ENCODE measurements at places on chromosomes 11 and 22.

DNA sequence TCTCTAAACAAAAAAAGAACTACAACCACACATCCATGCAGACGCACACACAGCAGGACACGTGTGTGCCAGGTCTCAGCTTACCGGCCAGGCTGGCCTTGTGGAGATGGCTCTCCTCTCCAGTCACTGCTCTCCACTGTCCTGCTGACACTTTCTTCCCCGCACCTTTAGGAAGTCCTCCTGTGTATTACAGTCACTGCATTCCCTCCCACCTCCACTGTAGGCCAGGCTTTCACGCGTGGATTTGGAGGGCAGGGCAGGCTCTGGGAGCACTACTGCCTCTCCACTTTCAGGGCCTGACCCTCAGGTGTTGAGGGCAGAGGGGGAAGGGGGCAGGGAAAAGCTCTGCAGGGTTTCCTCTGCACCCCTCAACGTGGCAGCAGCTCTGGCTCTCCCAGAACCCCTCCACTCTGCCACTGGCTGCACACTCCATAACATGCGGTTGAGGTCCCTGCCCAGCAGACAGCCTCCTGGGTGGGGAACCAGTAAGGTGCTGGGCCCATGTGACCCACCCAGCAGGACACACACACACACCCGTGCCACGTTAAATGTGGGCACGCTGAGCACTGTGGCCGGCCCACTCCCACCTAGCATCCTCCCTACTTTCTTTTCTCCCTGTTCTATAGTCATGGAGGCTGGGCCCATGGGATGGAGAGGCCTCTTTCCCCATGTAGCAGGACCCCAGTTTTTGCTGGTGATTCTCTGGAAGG is 107.0 kb upstream of the PITPNB start:
- no peak for DNase-seq

GRCh38 chr22:46947516-46948257 is 185.2 kb downstream of the TBC1D22A start:
- DNase-seq: no peak

GRCh38 chr11:126830216-126830806 is 170.3 kb downstream of the KIRREL3 start:
- DNase-seq: no peak

- DNase-seq: no peak
Observed at GRCh38 chr11:116918925-116919655, 81.7 kb upstream of the APOA1 start.

GRCh38 chr11:58276151-58276550 is 8.1 kb upstream of the OR10W1 start:
- no peak for DNase-seq

DNA sequence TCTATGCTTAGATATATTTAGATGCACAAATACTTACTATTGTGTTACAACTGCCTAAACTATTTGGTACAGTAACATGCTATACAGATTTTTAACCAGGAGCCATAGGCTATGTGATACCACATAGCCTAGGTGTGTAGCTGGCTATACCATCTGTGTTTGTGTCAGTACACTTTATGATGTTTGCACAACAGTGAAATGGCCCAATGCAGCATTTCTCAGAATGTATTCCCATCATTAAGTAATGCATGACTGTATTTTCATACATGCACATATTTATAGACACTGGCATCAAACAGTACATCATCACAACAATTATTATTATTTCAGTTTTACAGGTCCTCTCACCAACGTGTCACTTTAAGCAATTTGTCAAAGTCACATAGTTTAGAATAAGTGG is 979.5 kb upstream of the TENM4 start:
- DNase-seq: no peak

DNA sequence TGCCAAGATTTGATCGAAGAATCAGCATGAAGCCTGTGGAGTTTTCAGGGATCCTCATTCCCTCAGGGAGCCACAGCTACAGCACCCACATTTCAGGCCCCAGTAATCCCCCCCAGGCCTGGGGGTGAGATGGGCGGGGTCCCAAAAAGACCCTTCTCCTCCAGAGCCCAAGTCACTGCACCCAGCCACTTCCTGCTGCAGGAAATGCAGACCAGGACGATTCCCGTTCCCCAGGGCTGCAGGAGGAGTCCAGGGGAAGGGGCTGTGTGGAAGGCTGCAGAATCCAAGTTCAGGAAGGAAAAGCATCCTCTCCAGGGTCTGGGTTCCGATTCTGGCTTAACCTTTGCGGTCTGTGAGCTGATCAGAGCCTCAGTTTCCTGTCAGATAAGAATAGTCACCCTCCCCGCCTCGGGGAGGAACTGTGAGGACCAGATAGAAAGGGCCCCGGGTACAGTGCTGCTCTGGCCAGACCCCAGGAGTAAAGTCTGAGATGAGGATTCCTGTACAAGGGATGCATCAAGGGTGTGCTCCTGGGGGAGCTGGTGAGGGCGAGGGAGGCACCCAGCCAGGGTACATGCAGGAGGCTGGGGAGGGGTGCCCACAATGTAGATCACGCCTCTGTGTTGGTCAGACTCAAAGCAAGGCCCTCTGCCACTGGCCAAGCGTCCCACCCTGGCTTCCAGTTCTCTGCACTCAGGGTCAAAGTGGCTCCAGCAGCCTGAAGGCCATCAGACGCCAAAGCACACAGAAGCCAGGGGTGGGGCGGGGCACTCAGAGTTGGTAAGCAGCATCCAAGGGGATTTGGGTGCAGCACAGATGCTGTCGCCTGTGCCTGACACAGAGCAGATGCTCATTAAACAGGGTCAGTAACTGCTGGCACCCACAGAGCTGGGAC is 30.1 kb upstream of the TP53I11 start:
- no peak for DNase-seq
